ENCODE measurements at places on chromosomes 12 and 14.

- no peak for DNase-seq
Measured at GRCh38 chr12:119229837-119230236, 51.1 kb downstream of the HSPB8 start.

- DNase-seq: no peak
Measured at GRCh38 chr12:89954259-89954658, 245.6 kb upstream of the ATP2B1 start.

- no peak for DNase-seq
Measured at GRCh38 chr12:124713041-124713435, 145.6 kb upstream of the NCOR2 start.

DNA sequence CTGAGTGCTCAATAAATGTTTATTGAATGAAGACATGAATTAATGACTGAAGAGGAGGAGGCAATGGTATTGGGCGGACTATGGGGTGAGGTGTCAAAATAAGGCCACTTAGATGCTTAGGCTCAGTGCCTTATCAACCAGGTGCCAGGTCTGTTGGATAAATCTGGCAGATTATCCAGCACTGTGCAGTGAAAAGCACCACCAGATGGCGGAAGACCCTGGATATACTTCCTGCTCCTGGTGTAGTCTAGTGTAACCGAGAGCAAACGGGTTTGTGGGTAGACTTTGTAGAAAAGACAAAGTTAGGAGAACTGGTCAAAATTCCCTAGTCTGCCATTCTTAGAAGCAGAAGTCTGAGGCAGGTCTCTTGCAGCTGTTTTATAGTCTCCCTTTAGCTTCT lies 306.3 kb downstream of the ATP23 start:
- DNase-seq: no peak

- no peak for DNase-seq
Measured at GRCh38 chr14:99725774-99726537, 41.9 kb downstream of the CYP46A1 start.

GRCh38 chr14:105255021-105255507 lies 6.7 kb downstream of the BTBD6 start:
- no peak for DNase-seq

- no peak for DNase-seq
Measured at GRCh38 chr14:52937869-52938268, 13.0 kb downstream of the FERMT2 start.

GRCh38 chr12:22223356-22223755 lies 111.2 kb downstream of the ST8SIA1 start:
- no peak for DNase-seq

- DNase-seq: no peak
Measured at GRCh38 chr14:34180869-34181268, 230.0 kb upstream of the EGLN3 start.

- no peak for DNase-seq
Measured at GRCh38 chr12:92539976-92540781, 162.6 kb upstream of the PLEKHG7 start.

- DNase-seq: no peak
Measured at GRCh38 chr12:123548107-123548506, 14.6 kb upstream of the RILPL1 start.

GRCh38 chr14:62006116-62006731 lies 244.0 kb downstream of the SNAPC1 start:
- DNase-seq: no peak

DNA sequence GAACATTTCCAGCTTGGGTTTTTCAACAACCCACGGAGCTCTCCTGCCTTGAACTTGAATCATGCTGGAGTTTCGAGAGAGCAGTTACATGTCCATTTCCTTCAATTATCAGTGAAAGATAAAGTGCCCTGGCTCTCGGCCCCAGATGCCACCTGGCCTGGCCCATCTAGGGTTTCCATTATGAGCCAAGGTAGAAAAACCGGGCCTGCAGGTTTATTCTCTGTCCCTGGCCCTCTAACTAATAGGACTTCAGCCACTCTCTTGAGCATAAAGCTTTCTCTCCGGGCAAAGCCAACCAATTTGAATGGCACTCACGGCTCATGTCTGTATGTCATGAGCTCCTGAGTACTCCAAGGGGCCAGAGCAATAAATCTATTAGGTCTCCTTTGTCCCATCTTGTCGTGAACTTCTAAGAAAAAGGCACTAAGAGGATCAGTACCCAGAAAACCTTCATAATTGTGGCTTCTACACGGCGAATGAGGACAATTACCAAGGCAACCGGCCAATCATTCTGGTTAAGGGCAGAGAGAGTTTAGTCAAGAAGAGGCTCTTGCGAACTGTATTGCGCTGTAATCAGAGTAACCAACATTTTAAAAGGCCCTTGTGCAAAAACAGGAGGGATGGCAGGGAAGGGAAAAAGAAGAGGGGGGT lies 392.3 kb downstream of the MED13L start:
- no peak for DNase-seq

DNA sequence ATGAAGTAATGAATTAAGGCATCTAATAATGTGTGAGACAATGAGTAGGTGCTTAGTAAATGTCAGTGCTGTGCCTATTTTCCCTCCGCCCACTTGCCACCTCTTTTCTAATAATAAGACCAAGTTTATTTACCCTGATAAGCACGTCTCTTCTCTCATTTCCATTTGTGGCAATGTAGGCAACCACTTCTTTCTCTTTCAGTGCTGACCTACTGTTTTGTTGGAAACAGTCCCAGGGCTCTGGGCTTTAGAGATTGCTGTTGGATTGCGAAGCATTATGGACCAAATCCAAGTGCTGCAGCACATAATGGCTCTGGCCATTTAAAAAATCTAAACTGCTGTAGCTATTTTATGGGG lies 141.3 kb upstream of the PLEKHG7 start:
- DNase-seq: no peak

DNA sequence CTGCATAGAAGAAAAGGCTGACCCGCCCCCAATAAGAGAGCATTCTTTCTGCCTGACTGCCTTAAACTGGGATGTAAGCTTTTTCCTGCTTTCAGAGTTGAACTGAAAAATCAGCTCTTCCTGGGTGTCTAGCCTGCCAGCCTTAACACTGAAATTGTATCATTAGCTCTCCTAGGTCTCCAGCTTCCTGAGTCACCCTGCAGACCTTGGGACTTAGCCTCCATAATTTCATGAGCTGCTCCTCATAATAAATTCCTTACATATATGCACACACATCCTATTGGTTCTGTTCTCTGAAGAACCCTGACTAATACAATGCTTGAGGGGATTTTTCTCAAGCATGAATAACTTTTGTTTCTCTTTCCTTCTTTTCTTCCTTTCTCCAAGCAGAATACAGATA lies 76.4 kb upstream of the FAR2 start:
- DNase-seq: no peak

DNA sequence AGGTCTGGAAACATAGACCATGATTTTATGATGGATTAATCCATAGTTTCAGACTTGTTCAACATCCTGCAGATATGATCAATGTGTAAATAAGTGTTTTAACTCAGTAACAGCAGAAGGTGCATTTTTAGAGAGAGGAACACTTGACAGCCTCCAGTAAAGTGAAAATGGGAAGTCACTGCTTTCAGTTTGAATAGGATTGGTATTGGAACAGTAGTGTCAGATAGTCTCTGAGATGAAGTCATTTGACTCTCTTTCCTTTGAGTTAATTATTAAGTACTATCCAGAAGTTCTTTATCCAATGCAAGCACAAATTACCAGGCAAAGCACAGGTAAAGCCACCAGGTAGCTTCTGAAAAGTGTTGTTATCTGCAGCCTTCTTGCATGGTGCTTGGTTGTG lies 14.5 kb upstream of the NAV3 start:
- DNase-seq: no peak

DNA sequence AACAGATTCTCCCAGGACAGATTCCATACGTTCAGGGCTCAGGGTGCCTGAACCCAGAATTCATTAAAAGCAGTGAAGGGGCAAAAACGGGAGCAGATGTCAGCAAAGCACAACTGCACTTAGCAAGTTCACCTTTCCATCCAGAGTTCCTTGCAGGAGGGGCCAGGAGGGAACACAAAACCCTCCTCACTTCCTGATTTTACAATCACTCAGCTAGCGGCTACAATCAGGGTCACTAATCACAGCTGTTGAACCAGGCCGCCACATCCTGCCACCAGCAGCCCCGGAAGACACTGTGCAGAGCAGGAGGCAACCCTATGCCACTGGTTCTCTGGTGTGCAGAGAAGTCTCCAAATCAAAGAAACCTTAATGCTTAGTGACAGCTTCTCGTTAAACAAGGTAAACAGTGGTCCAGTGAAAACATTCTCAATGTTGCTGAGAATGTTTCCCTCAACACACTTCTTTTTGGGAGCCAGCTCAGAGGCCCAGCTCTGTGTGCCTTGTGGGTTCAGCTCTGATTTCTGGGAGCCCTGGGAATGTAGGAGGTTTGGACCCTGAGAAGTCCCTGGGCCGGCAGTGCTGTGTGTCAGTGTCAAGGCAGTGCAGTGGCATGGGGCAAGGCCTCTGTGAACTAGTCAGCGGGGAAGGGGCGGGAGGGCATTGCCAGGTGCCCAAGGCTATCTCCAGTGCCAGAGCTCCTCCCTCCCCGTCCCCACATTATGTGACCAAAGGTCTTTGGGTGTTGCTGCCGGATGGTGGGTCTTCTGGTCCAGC lies 54.5 kb downstream of the VCPKMT start:
- no peak for DNase-seq

- no peak for DNase-seq
Measured at GRCh38 chr12:42762395-42762925, 172.9 kb upstream of the PRICKLE1 start.

DNA sequence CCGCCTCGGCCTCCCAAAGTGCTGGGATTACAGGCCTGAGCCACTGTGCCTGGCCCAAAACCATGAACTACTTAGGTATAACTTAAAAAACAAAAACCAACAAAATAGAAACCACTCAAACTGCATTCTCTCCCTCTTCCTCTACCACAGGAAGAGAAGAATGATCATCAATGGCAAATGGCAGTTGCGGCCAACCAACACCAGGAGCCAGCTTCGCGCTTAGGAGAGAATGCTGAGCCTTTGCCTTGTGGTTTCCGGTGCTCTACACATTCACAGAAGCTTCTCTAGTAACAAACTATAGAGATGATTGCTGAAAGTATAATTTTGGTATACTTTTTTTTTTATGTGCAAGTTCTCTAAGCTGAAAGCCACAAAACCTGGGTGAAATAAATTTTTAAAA lies 17.1 kb downstream of the CATSPERB start:
- DNase-seq: no peak

DNA sequence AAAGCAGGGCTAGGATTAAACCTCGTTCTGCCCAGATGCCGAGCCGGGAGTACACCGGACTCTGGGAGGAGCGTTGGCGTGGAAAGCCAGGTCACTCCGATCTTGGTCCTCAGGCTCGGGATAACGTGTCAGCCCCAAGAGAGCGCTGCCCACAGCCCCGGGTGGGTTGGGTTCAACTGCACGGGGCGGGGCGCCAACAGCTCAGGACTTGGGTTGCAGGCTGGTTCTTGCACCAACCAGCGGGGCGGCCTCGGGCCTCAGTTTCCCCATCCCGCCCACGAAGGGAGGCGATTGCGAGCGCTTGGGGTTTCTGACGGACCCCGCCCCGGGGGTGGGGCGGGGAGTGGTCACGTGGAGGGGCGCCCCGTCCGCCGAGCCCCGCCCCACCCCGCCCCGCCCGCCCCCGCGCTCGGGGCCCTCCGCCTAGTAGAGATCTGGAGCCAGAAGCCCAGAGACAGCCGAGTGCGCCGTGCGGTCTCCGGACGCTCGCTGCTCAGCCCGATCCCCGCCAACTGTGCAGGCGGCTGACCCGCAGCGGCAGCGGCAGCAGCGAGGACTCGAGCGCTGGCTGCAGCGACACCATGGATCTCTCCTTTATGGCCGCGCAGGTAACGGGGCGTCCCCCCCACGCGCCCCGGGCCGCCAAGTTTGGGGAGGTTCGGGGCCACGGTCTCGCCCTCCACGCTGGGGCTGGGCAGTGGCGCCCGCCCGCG lies at the start of gene C14orf132:
C14orf132 (plus strand) TSS at position 443 of the 713 bp plus-strand sequence; CDS start at position 582, 139 bp downstream.
- no peak for DNase-seq

DNA sequence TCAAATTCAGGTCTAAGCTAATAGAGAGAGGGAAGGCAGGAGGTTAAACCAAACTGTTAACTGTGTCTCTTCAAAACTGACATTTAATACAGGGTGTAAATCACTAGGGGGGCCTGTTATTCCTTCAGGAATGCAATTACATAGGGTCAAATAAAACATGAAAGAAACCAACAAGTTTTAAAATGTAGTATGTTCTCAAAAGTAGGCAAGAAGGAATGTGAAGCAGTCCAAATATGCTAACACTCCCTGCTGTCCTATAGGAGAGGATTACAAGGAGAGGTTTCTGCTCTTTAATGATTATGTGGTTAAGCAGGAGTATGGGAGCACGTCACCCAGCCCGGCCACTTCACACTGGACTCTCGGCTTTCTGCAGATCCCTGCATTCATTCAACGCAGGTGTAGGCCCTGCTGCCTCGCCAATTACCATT lies 42.5 kb upstream of the BMP4 start:
- no peak for DNase-seq

DNA sequence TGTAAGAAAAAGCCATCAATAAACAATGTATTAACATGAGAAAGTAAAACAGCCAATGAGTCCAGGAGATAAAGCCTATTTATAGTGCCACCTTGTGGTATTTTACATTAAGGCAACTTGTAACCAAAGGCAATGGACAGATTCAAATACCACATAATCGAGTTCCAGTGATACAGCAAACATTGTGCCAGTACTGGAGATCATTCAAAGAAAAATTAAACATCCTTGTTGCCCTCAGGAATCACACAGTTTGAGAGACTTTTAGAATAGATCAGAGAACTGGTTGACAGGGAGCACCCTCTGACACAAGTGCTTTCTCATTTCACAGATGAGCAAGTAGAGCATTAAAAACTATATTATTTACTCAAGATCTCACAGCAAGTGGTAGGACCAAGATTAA lies 98.1 kb downstream of the DDHD1 start:
- DNase-seq: no peak

DNA sequence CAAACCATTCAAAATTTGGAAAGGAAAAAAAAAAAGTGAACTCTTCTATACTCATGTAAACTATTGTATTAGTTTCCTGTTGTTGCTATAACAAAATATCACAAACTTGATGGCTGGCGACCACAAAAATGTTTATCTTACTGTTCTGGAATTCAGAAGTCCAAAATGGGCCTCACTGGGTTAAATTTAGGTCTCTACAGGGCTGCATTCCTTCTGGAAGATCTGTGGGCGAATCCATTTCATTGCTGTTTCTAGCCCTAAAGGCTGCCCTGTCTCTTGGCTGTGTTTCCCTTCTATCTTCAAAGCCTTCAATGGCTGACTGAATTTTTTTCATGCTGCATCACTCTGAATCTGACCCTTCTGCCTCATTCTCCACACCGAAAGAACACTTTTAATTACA lies 105.1 kb upstream of the NAV3 start:
- DNase-seq: no peak
